ENCODE measurements at places on chromosomes 7 and 10.

GRCh38 chr10:119246862-119247549, 39.6 kb downstream of the GRK5 start:
- peaks cover 4% of the 10 kb centered on the region for H3K36me3 ChIP-seq
- H3K27me3 ChIP-seq = no peaks in the 10 kb centered on the region
- H3K27ac ChIP-seq = no peak overlapping the region

- no peak overlapping the region for H3K27ac ChIP-seq
- no peak overlapping the region for H3K4me3 ChIP-seq
- H3K36me3 ChIP-seq = peaks cover 2% of the 10 kb centered on the region
- no peaks in the 10 kb centered on the region for H3K27me3 ChIP-seq
- H3K4me1 ChIP-seq = no peaks in the 10 kb centered on the region
Measured at GRCh38 chr7:114109721-114110120, 190.9 kb upstream of the PPP1R3A start.

DNA sequence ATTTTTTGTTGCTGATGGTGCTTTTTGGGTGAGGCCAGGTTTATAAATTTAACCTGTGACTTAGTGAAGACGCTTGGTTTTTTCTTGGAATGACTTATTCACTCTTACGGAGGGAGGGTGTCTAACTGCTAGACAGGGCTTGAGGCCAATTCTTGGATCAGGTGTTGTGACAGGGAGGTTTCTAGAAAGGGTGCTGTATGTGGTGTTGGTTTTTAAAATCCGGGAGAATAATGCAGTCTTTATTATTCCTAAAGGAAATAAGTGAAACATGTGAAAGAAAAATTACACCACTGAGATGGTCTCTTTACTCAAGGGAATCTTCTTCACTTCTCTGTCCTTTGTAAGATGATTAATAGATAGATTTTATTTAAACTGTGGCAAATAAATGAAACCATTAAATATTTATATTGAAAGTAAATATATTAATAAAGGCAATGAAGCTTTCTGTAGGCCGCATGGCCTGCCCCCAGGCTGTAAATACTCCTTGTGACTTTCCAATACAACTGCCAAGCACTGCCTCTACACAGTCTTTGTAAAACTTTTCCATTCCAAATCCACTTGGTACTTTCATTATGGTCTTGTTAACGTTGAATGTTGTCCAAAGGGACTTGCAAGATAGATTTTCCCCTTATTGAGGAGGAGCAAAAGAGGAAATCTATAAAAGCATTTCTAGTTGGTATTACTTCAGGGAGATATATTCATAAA, 323.1 kb downstream of the SUGCT start:
- no peaks in the 10 kb centered on the region for H3K36me3 ChIP-seq
- H3K27ac ChIP-seq = no peak overlapping the region
- DNase-seq = no peak
- no peak overlapping the region for H3K4me3 ChIP-seq
- no peaks in the 10 kb centered on the region for H3K27me3 ChIP-seq
- H3K4me1 ChIP-seq = no peaks in the 10 kb centered on the region

DNA sequence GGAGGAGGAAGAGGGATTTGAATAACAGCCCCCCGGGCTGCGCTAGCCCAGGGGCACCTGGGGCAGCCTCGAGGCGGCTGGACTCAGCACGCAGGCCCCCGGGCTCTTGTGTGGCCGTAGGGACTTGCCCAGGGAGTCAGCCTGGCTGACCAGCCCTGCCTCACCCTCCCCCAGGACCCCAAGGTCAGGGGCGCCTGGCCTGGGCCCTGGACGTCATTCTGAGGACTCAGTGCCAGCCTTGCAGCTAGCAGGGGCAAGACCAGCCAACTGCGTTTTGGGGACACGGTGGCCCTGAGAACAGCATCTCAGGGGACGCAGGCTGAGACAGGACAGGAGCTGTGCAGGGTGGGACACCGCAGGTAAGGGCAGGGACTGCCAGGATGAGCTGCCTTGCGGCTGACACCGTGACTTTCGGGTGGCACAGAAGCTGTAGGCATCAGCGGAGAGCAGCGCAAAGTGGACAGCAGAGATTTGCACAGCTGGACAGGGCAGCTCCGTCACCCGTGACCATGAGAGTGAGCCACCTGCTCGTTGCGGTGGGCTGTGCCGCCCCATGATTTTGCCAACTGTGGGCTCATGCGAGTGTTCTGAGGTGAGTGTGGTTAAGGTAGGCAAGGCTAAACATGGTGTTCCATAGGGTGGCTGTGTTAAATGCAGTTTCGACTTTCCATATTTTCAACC, 48.1 kb upstream of the UBE3C start:
- H3K4me3 ChIP-seq = no peak overlapping the region
- H3K27ac ChIP-seq = no peak overlapping the region
- peaks cover 2% of the 10 kb centered on the region for H3K36me3 ChIP-seq
- DNase-seq = no peak
- H3K4me1 ChIP-seq = no peaks in the 10 kb centered on the region
- peaks cover 19% of the 10 kb centered on the region for H3K27me3 ChIP-seq

- no peak overlapping the region for H3K27ac ChIP-seq
- DNase-seq = no peak
- H3K4me1 ChIP-seq = no peaks in the 10 kb centered on the region
- peaks cover 3% of the 10 kb centered on the region for H3K36me3 ChIP-seq
Measured at GRCh38 chr10:97974526-97975525, 55.6 kb downstream of the CRTAC1 start.

DNA sequence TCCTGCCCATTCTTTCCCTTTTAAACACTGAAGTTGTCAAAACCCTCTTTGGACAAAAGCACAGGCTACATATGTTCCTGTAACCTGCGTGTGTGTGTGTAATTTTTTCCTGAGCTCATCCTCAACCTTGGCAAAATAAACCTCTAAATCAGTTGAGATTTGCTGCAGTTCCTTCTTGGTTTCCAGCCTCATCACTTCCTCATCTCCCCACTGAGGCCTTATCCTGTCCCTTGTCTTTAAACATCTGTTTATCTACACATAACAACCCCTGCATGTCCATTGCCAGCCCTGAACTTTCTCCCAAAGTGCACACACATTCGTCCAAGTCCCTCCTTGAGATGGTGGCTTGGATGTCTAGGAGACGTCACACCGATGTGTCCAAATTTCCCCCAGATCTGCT, 35.5 kb downstream of the LYZL2 start:
- H3K27ac ChIP-seq = no peak overlapping the region
- no peak overlapping the region for H3K4me3 ChIP-seq
- H3K36me3 ChIP-seq = peaks cover 1% of the 10 kb centered on the region
- H3K4me1 ChIP-seq = no peaks in the 10 kb centered on the region
- peaks cover 26% of the 10 kb centered on the region for H3K27me3 ChIP-seq

GRCh38 chr7:150421831-150422230, 28.6 kb upstream of the GIMAP8 start:
- peaks cover 9% of the 10 kb centered on the region for H3K27me3 ChIP-seq
- no peak overlapping the region for H3K4me3 ChIP-seq
- H3K36me3 ChIP-seq = peaks cover 1% of the 10 kb centered on the region
- H3K27ac ChIP-seq = no peak overlapping the region

GRCh38 chr7:38704751-38705150, 73.6 kb upstream of the AMPH start:
- no peak overlapping the region for H3K27ac ChIP-seq
- peaks cover 9% of the 10 kb centered on the region for H3K4me1 ChIP-seq
- H3K27me3 ChIP-seq = peaks cover 77% of the 10 kb centered on the region
- no peak overlapping the region for H3K4me3 ChIP-seq
- no peak for DNase-seq
- H3K36me3 ChIP-seq = peaks cover 5% of the 10 kb centered on the region

DNA sequence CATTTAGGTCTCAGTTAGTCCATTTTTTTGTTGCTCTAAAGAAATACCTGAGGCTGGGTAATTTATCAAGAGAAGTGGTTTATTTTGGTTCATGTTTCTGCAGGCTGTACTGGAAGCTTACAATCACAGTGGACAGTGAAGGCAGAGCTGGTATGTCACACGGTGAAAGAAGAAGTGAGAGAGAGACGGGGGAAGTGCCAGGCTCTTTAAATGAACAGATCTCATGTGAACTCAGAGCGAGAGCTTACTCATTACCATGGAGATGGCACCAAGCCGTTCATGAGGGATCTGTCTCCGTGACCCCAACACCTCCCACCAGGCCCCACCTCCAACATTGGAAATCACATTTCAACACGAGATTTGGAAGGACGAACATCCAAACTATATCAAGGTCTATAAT, 18.9 kb upstream of the PNLIPRP3 start:
- no peak overlapping the region for H3K27ac ChIP-seq
- H3K4me3 ChIP-seq = no peak overlapping the region
- no peaks in the 10 kb centered on the region for H3K36me3 ChIP-seq
- no peak for DNase-seq
- no peaks in the 10 kb centered on the region for H3K27me3 ChIP-seq

GRCh38 chr7:136971776-136972175, 103.3 kb downstream of the CHRM2 start:
- H3K4me3 ChIP-seq = no peak overlapping the region
- no peaks in the 10 kb centered on the region for H3K36me3 ChIP-seq
- no peaks in the 10 kb centered on the region for H3K27me3 ChIP-seq
- no peak overlapping the region for H3K27ac ChIP-seq
- no peak for DNase-seq

DNA sequence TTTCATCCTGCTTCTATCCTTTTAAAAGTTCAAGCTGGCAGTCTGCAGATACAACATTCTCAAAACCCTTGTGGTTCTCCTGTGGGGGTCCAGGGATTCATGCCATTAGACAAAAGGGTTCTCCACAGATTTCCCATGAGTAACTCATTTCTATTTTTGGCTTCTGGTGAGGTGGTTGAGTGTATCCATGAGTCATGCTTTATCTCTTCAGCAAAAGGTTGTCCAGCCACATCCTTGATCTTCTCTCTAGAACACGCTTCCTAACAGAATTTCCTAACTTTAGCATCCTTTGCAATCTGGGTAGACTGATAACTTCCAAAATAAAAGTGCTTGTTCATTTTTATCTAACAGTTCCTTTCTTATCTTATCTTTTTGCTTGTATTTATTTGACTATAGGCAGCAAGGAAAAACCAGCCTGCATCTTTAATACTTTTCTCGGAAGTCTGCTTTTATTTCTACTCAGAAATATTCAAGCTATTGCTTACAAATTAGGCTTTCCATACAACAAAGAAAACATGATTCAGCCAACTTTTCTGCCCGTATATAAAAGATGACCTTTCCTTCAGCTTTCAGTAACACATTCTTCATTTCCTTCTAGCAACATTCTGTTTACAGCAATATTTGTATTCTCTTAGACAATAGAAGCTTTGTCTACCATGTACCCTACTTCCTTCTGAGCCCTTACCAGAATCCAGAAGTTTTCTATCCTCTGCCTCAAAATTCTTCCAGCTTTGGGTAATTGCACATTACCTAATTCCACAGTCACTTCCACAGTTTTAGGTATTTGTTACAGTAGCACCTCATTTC, 79.3 kb upstream of the IL6 start:
- H3K4me3 ChIP-seq = no peak overlapping the region
- peaks cover 9% of the 10 kb centered on the region for H3K27me3 ChIP-seq
- peaks cover 3% of the 10 kb centered on the region for H3K36me3 ChIP-seq

- DNase-seq = no peak
- no peak overlapping the region for H3K4me3 ChIP-seq
- no peak overlapping the region for H3K27ac ChIP-seq
- H3K36me3 ChIP-seq = peaks cover 1% of the 10 kb centered on the region
- no peaks in the 10 kb centered on the region for H3K4me1 ChIP-seq
Measured at GRCh38 chr7:156659961-156660360, 19.4 kb downstream of the RNF32 start.

GRCh38 chr7:16063716-16064675, 357.3 kb downstream of the CRPPA start:
- no peak for DNase-seq
- H3K4me3 ChIP-seq = no peak overlapping the region
- peaks cover 10% of the 10 kb centered on the region for H3K4me1 ChIP-seq
- no peak overlapping the region for H3K27ac ChIP-seq

DNA sequence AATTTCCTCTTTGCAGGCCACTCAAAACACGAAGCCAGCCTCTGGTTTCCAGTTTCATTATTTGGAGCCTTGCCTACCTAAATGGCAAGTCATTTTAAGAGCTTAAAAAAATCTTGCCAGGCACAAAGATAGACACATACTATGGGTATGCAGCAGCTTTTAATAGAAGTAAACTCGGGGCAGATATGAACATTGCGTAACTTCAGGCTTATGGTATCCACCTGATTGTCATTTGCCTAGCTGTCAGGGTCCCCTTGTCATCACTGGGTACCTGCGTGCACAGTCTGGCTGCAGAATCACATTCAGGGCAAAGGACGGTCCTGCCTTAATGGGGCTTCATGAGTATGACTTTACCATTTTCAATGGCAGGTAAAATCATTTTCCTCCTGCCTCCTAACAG, 466.1 kb upstream of the NRP1 start:
- no peak overlapping the region for H3K27ac ChIP-seq
- DNase-seq = no peak
- no peak overlapping the region for H3K4me3 ChIP-seq
- no peaks in the 10 kb centered on the region for H3K4me1 ChIP-seq

DNA sequence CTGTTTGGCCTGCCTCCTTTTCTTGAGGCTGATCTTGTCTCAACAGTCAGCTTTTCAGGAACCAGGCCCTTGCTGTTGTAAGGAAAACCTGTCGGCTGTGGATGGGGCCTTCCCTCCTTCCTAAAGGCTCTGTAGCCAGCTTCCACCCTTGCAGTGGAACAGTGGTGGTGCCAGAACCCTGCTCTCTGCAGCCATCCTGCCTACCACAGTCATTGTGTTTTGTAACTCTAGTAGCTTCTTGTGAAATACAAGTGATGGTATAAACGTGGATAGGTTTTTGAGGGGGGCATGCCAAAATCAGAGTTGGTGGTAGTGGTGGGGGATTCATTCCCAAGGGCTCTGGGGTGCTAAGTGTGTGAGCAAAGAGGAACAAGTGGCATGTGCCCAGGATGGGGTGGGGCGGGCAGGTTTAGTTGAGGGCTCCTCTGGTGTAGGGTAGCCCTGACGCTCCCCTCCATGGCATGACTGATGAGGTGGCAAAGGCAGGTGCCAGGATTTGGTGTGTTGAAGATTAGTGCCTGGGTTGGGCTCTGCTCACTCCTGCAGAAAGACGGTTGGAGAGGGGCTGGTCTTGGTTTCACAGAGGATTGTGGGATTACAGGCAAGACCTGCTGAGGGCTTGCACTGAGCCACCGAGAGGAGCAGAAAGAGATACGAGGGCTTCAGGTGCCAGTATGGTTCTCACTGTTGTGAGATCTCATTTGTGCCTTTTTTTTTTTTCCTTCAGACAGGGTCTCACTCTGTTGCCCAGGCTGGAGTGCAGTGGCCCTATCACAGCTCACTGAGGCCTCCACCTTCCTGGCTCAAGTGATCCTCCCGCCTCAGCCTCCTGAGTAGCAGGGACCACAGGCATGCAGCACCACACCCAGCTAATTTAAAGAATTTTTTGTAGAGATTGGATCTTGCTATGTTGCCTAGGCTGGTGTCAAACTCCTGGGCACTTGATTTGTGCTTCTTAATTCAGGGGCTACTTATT, 7.4 kb downstream of the TSPAN14 start:
- H3K4me3 ChIP-seq = peak overlapping the region; percentile 96
- peak overlapping the region; percentile 92 for H3K27ac ChIP-seq
- H3K36me3 ChIP-seq = peaks cover 21% of the 10 kb centered on the region
- no peaks in the 10 kb centered on the region for H3K27me3 ChIP-seq
- DNase-seq = no peak
- peaks cover 93% of the 10 kb centered on the region for H3K4me1 ChIP-seq

GRCh38 chr7:71015252-71015900, 116.6 kb upstream of the GALNT17 start:
- no peak for DNase-seq
- no peak overlapping the region for H3K27ac ChIP-seq
- H3K4me1 ChIP-seq = no peaks in the 10 kb centered on the region
- no peak overlapping the region for H3K4me3 ChIP-seq
- H3K27me3 ChIP-seq = no peaks in the 10 kb centered on the region
